ENCODE measurements at places on chromosomes 12 and 14. TPM values are rescaled to one million over a fixed set of nuclear protein-coding genes. Genes with fewer than 3 reads are reported as not detected.

DNA sequence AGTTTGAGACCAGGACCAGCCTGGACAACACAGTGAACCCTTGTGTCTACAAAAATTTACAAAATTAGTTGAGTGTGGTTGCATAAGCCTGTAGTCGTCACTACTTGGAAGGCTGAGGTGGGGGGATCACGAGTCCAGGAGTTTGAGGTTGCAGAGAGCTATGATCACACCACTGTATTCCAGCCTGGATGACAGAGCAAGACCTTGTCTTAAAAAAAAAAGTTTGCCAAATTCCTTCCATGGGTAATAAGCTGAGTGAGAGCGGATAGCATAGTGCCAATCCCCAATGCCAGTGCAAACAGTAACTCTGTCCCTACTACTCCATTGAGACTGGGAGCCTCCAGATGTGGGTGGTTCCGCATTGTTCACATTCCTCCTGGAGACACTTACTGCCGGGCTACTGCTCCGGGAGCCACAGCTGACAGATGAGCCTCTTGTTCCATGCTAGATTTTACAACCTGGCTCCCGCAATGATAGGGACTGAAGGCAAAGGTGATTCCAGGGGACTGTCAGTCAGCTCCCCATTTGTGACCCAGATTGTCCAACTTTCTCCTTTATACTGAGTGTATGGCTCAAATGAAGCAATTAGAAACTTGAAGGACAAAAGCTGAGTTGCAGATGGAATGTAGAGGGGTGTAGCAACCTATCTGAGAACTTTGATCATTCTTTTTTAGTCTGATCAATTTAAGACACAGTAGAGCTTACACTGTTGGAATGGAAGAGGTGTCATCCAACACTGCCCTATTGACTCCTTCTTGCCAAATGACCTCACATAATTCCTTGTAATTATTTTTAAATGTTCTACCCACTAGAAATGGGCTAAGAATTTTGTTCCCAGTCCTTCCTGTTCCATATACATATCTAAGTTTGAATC lies 13.4 kb upstream of the FRMD6 start:
- DNase-seq = peak; percentile 38

DNA sequence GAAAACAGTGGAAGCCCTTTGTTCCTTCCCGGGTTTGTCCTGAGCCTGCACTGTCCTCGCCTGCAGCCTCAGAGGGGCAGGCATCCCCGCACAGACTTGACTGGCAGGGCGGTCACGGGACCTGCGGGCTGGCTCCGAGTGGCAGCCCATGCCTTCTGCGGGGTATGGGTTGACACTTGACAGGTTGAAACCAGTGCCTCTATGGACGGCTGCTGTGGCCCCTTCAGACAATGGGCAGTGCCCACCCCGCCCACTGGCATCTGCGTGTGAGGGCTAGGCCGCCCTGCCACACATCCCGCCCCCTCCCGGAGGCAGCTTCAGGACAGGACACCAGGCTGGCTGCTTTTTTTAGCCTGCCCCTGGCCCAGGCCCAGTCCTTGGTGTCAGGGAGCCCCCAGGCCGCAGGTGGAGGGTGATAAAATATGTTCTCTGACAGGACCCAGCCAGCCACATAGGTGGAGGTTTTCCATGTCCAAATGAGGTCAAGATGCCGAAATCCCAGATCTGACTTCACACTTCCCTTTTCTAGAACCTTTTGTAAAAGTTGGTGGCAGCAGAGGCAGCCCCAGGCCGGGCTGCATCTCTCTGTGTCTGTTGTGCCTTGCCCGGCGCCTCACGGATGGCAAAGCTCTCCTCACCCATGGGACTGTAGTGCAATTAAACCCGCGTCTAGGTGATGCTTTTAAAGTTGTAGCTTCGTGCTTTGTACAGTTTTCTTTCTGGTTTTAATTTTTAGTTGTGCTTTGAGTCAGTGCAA lies 10.0 kb downstream of the ANKRD9 start:
- no peak for DNase-seq

GRCh38 chr12:120224304-120225199 lies 23.6 kb upstream of the RPLP0 start:
- DNase-seq = no peak

SYT1 gene
- 0.26 TPM for total RNA-seq

All from bronchial epithelial cell (primary cell).